Neural crest cell (in vitro differentiated cells): ENCODE measurements at places on chromosomes 16 and 17. TPM values are rescaled to one million over a fixed set of nuclear protein-coding genes. Genes with fewer than 3 reads are reported as not detected.

- H3K27ac ChIP-seq = peak overlapping the region; percentile 83
- DNase-seq = no peak
- H3K4me3 ChIP-seq = no peak overlapping the region
- peaks cover 75% of the 10 kb centered on the region for H3K4me1 ChIP-seq
Observed at GRCh38 chr16:17371299-17371698, 99.5 kb downstream of the XYLT1 start.

- no peaks in the 10 kb centered on the region for H3K36me3 ChIP-seq
- no peak overlapping the region for H3K27ac ChIP-seq
- no peak for DNase-seq
- H3K4me3 ChIP-seq = no peak overlapping the region
Observed at GRCh38 chr16:81784072-81784795, 5.1 kb downstream of the PLCG2 start.

DNA sequence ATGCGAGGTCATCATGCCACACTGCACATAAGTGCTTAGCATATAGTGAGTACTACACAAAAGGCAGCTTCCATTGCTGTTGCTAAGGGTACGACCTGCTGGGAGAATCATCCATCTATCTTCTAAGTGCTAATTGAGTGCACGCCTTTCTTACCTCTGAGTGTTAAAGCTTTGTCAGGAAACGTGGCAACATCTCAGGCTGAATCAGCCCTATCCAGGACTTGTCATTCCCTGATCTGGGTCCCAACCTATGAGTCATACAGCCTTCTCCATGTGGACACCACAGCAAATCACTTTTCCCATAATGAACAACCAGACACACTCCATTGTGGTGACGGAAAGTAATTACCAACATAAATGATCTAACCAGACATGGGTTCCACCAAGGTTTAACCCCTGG lies 201.1 kb upstream of the MAF start:
- H3K27ac ChIP-seq = no peak overlapping the region
- peaks cover 3% of the 10 kb centered on the region for H3K4me1 ChIP-seq
- DNase-seq = no peak

- no peak for DNase-seq
- H3K4me3 ChIP-seq = peak overlapping the region; percentile 16
- peaks cover 7% of the 10 kb centered on the region for H3K4me1 ChIP-seq
Observed at GRCh38 chr17:29561554-29562517, 5.0 kb downstream of the ABHD15 start.

DNA sequence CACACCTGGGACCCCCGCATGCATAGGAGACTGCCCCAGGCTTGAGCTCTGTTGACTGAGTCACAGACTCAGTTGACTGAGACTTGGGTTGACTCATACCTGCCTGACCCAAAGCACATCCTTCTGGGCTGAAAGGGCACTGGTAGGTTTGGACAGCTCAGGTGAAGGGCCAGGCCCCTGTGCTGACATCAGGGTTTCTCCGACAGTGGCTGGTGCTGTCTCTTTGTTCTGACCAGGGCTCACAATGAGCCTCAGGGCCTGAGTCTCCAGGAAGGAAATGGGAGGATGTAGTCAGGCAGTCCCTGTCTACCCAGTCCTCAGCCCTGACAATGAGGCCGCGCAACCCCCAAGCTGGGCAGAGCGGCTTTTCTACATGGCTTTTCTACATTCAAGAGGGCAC lies 6.5 kb downstream of the SPNS2 start:
- peaks cover 41% of the 10 kb centered on the region for H3K27me3 ChIP-seq
- H3K4me1 ChIP-seq = no peaks in the 10 kb centered on the region
- H3K27ac ChIP-seq = peak overlapping the region; percentile 57
- DNase-seq = no peak
- H3K4me3 ChIP-seq = no peak overlapping the region

DNA sequence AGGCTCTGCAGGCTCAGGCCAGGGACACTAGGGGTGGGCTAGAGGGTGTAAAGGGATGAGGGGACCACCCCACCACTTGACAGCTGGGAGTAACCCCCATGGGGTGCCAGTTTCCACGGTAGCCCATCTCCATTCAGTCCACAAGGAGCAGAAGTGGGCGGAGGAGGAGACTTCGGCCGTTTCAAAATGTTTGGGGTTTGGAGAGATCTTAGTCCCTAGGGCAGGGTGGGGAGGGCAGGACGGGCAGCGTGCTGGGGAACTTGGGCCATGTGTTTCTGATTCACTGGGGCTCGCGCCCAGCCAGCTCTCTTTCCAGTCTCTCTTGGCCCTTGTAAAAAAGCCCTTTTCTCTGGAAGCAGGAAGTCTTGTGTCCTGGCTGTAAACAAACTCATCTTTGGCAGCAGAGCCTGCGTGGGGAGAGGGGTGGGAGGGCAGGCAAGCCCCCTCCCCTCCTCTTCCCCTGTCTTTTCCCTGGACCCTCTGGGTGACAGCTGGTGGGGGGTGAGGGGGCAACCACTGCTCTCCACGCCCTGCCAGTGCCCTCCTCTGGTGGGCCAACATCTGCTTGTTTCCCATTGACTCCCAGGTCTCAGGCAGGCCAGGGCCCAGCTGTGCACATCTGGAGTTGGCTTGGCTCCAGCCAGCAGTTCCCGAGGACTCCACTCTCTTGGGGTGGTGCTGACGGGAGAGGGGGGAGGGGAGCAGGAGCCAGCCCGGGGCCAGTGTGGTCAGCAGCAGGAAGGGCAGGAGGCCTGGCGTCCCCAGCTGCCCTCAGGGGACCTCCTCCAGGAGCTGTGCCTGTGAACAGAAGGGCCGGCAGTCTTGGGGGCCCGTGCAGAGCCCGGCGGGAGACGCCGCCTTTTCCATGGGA lies 8.1 kb downstream of the CYGB start:
- H3K4me1 ChIP-seq = peaks cover 52% of the 10 kb centered on the region
- no peak overlapping the region for H3K4me3 ChIP-seq
- H3K36me3 ChIP-seq = no peaks in the 10 kb centered on the region
- peak overlapping the region; percentile 57 for H3K27ac ChIP-seq
- peaks cover 4% of the 10 kb centered on the region for H3K27me3 ChIP-seq
- DNase-seq = no peak

DNA sequence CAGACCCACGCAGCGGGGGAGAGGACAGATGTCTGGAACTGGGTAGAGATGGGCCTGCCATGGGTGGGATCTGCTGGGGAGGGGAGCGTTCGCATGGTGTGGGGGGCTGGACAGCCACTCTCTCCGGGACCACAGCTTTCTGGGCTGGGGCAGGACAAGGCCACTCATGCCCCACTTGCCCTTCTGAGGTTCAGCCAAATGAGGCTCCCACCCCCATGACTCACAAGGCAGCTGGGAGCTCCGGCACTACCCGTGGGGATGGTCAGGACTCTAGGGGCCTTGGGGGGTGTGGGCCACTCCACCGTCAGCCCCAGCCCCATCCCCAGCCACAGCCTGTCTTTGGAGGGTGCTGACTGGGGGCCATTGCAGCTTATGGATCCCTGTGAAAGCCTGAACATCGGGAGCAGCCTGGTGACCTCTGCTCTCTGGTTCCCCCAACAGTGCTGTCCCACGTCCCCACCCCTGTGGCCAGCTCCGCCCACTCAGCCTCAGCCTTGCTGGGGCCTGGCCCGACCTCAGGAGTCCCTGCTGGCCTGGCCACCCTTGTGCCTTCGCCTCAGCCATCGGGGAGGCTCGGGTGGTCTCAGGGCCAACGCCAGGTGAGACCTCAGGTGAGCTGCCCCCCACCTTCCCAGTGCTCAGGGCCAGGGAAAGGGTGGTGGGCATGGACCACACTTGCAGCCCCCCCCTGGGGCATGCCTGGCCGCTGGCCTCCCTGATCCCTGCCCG lies 4.7 kb upstream of the CDH15 start:
- peaks cover 15% of the 10 kb centered on the region for H3K4me1 ChIP-seq
- H3K27ac ChIP-seq = peak overlapping the region; percentile 35
- DNase-seq = no peak
- no peaks in the 10 kb centered on the region for H3K36me3 ChIP-seq
- no peak overlapping the region for H3K4me3 ChIP-seq

DNA sequence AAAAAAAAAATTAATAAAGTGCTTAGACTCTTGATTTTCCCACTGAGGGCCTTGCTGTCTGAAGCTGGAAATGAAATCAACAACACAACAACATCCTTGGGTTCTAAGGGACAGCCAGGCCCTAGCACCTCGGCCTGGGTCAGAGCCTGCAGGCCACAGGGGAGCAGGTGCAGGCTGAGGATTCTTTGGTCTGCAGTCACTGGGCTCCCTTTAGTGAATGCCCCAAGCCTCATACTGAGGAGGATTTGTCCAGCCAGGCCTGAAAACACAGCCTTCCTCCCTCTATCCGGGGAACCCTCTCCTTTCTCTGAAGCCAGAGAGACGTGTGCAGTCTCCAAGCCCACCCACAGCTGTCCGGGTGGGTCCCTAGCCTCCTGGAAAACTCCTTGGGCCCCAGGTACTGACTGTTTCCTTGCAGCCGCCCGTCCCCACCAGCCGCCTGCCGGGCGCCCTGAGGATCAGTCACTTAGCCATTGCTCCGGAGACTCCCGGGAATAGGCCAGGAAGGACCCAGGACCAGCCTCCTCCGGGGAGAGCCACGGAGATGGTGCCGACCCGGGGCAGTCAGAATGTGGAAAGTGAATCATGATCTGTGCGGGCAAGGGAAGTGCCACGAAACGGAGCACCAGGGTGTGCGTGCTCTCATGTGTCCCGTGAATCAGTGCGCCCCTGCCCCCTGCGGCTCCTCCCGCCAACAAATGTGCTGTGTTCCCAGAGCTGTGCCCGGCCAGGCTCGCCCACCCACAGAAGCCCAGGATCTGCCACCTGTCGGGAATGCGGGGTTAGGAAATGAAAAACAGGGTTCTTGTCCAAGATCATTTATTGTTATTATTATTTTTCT lies 91.0 kb downstream of the RTN4RL1 start:
- H3K36me3 ChIP-seq = no peaks in the 10 kb centered on the region
- H3K27ac ChIP-seq = no peak overlapping the region
- no peaks in the 10 kb centered on the region for H3K27me3 ChIP-seq
- DNase-seq = no peak
- peaks cover 21% of the 10 kb centered on the region for H3K4me1 ChIP-seq

DNA sequence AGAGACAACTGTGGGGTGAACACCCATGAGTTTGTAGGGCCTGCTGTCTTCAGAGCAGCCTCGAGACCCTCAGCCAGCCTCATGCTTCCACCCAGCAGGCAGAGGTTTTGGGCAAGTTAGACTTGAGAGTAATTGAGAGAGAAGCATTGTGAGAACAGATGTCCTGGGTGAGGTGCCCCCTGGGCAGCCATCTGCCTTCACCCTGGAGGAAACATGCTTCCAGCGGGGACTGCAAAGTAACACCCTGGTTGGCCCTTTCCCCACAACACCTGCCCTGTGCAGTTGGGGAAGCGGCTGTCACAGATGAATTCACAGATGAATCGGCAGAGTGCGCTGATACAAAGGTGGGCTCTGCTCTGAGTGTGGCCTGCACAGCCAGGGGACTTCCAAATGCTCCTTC lies 23.4 kb downstream of the ATPAF2 start:
- no peaks in the 10 kb centered on the region for H3K36me3 ChIP-seq
- no peaks in the 10 kb centered on the region for H3K4me1 ChIP-seq
- no peaks in the 10 kb centered on the region for H3K27me3 ChIP-seq
- no peak overlapping the region for H3K4me3 ChIP-seq
- DNase-seq = no peak

- H3K27ac ChIP-seq = no peak overlapping the region
- H3K27me3 ChIP-seq = no peaks in the 10 kb centered on the region
- H3K4me3 ChIP-seq = no peak overlapping the region
- peak; percentile 55 for DNase-seq
Observed at GRCh38 chr16:63289834-63290460, 1253.7 kb upstream of the CDH8 start.

DNA sequence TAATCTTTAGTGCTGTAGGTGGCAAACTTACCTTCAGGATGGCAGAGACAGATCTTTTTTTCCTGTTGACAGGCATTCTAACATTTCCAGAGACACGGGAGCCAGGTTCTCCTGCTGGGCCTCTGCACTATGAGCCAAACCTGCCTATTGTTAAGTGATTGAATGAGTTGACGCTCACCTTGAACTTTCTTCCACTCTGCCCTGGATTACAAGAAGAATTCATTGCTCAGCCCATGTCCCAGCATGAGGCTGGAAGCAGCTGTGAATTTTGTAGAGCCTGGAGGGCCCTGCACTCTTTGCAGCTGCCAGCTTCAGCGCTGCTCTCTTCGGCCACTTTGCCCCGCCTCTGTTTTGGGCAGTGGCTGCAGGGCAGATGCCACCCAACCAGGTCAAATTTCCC lies 9.4 kb upstream of the SLC7A5 start:
- no peaks in the 10 kb centered on the region for H3K36me3 ChIP-seq
- H3K27me3 ChIP-seq = peaks cover 55% of the 10 kb centered on the region
- no peak overlapping the region for H3K4me3 ChIP-seq

Gene GNGT2
- total RNA-seq = not detected in 2 replicates

Gene CES4A
- total RNA-seq = 1.8 TPM in 2 replicates

Gene SLC52A1
- total RNA-seq = not detected in 2 replicates
